ENCODE measurements at places on chromosomes 1 and 21.

GRCh38 chr1:150332651-150333290 is 11.4 kb downstream of the PRPF3 start:
- no peak for DNase-seq

- DNase-seq, result no peak
Observed at GRCh38 chr1:156648951-156649350, 7.0 kb downstream of the BCAN start.

DNA sequence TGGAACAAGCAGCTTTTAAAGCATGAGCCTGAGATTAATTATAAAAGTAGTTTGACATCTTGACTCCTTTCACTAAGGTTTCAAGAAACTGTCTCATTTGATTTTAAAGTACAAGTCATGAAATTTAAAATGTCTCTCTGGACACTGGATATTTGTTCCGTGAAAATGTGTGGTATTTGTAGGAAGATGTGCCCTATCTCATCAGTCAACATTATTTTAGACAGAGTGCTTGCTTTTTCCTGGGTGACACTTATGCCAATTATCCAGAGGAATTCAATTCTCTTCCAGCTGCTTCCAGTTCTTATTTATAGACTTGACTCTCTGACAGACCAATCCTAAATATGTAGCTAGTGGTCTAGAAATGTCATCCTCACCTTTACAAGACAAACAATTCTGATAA is 300.4 kb downstream of the PLA2G4A start:
- no peak for DNase-seq

DNA sequence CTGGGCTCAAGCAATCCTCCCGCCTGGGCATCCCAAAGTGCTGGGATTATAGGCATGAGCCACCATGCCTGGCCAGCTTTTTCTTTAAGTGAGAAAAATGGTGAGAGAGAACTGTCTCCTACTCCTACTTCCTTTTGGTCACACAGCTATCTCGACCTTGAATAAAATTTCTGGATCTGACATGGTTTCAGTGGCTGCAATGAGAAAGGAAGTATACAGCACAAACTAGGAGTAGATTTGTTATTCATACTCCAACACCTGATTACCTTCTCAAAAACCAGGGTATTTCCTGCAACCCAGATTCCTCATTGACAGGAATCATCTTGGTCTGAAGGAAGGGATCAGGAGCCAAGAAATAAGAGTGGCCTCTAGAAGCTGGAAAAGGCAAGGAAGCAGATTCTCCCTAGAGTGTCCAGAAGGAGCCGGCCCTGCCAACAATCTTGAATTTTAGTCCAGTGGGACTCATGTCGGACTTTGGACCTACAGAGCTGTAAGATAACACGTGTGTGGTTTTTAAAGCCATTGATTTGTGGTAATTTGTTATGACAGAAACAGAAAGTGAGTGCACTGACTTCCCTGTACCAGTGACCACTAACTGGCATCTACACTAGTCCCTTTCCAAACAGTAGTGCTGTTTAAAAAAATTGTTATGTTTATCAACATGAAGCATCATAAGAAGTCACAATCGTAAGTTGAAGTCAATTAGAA is 516.6 kb downstream of the SMYD3 start:
- no peak for DNase-seq

GRCh38 chr21:43826623-43826974 is 37.2 kb downstream of the RRP1 start:
- DNase-seq, result no peak

All from NCI-H226 (cell line).